ENCODE measurements at places on chromosomes 6 and 20. TPM values are rescaled to one million over a fixed set of nuclear protein-coding genes. Genes with fewer than 3 reads are reported as not detected.

Gene PEX3
- 38.5 TPM for polyA plus RNA-seq

Gene FBXO30
- polyA plus RNA-seq: 12.6 TPM

Gene NUP43
- polyA plus RNA-seq: 43.5 TPM

Gene C6orf58
- polyA plus RNA-seq: 0.84 TPM
